NCI-H146 (cell line): ENCODE measurements at places on chromosomes 5 and 9.

GRCh38 chr5:56264417-56265025, 31.4 kb upstream of the ANKRD55 start:
- DNase-seq = peak; percentile 44

DNA sequence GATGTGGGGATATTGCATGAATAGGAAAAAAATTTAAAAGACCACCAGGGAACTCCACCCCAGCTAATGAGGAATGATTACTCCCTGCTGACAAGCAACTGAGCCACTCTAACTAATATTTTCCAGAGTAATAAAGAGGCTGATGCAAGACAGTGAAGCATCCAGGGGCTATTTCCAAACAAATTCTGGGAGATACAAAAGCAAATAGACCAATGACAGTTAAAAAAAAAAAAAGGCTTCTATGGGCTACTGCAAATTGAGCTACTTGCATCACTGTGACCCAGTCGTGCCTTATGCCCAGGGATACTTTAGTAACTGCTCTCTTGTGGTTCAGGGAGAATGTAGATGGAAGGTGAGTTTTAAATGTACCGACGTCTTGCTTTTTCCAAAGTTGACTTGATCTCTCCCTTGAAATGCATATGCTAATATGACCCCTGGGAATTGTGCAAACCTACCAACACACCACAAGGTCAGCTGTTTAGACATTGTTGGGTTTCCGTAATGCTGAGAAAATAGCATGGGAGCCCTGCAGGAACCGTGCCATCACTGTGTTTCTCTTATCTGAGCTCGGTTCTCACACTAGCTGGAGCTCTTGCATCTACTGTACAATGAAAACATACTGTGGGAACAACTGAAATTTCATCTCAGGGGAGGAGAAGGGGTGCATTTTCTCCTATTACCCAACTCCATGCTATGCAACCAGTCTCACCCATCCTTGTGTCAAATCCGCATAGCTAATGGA, 250.6 kb upstream of the MAP3K1 start:
- DNase-seq = no peak

- peak; percentile 57 for DNase-seq
Observed at GRCh38 chr5:180868960-180869359, 7.9 kb upstream of the ZFP62 start.

DNA sequence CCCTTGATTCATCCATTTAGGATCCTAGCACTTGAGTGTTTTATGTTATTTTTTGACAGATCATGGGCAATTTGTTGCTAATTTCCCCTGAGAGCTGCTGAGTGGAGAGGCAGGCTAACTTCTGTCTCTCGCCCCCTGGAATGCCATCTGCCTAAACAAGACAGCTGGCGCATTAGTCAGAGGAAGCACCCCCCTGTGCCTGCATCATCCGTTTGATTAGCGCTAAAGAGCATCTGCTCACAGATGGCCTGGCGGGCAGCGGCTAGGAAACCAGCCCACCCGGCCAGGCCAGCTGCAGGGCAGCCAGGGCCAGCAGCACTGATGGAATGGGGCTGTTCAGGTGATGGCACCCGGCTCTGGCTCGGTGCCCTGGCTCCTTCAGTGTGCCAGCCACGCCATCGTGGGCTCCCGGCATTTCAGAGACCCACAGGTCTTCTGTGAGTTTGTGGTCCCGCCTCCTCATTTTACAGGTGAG, 22.9 kb upstream of the ASS1 start:
- DNase-seq = peak; percentile 87

- no peak for DNase-seq
Observed at GRCh38 chr9:136609160-136609475, 53.6 kb upstream of the EGFL7 start.

GRCh38 chr5:126846744-126847455, 70.0 kb downstream of the LMNB1 start:
- no peak for DNase-seq

- no peak for DNase-seq
Observed at GRCh38 chr9:23855873-23856604, 30.0 kb upstream of the ELAVL2 start.

- DNase-seq = no peak
Observed at GRCh38 chr5:90590170-90590569, 31.6 kb downstream of the ADGRV1 start.

GRCh38 chr9:114348906-114349482, 19.3 kb downstream of the ORM2 start:
- no peak for DNase-seq

DNA sequence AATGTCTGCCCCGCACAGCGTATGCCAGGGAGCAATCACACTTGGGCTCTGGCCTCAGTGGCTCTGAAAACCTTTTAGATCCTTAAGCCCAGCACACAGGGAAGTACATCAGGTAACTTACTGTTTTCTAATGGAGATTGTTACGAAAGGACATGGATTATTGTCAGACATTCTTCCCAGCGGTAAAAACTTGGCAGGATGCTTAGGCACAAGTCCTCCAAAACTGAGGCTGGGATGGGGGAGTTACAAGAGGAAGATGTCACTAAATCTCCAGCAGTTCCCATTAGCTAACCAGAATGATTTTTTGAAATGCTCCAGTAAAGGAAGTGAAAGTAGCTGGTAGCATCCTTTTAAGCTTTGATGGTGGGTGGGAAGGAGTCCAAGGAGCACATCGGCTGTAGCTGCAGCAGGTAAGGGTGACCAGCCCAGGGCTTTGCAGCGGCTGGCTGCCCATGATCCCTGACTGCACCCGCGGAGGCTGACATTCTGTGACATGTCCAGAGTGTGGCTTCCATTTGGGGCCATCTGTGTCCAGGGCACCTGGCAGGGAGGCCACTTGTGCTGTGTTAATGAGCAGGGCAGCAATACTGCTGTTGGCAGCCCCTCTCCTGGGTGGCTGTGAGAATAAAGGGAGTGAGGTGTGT, 165.8 kb downstream of the GADD45G start:
- peak; percentile 49 for DNase-seq

GRCh38 chr5:150497274-150497988, 10.5 kb upstream of the NDST1 start:
- no peak for DNase-seq

GRCh38 chr5:181087309-181087708, 43.7 kb downstream of the OR2V1 start:
- DNase-seq = no peak

DNA sequence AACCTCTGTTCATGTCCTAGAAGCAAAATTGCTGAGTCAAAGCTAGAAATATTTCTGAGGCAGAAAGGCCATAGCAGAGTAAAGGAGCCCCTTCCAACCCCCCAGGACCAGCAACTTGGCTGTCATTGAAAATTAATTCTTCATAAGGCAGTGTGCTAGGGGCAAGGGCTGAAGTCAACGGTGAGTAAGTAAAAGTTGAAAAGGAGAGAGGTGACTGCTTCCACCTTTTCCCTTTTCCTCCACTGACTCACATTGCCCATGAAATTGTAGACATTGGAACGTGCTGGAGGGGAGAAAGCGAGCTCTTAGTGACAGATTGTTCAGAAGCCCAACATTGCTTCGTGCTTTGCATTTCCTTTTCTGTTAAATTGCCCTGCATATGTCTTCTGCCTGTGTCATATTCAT, 19.1 kb downstream of the GLRA1 start:
- no peak for DNase-seq

DNA sequence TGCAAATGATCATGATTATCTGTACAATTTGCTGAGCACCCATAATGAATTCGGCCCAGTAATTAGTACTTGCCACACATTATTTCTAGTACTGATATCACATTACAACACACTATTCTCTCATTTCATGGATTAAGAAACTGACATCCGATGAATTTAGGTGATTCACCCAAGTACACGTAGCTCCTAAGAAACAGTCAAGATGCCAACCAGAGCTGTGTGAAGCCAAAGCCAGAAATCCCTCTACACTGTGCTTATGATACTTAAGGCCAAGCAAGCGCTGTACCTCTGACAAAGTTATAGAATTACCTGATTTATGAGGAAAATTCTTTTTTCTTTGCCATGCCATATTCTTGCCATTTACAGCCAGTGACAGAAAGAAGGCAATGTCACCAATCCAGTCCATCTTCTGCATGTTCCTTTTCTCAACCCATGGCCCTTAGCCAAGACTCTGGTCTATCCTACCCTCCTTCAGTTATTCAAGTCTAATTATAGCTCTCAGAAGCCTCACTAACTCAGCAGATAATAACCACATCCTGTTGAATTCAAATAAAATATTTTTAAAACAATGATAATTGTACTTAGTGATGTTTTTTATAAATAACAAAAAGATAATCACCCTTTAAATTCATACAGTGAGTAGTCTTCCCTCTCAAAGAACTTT, 74.3 kb upstream of the PTGER4 start:
- no peak for DNase-seq

GRCh38 chr5:6370580-6370979, 7.8 kb downstream of the MED10 start:
- no peak for DNase-seq

DNA sequence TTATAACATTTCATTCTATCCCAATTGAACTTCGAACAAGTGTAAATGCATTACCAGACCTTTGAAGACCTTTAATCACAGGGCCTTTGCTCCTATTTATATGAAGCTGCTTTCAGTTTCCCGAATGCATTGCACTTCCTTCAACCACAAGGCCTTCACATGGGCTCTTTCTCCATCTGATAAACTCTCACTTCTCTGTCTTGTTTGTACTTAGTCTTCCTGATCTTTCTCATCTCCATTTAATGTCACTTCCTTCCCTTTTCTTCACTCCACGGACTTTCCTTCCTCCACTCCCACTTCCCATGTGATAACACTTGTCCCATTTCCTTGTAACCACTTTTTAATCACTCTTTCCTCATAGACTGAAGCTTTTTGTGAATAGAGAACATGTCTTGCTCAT, 74.3 kb upstream of the TNC start:
- DNase-seq = no peak

DNA sequence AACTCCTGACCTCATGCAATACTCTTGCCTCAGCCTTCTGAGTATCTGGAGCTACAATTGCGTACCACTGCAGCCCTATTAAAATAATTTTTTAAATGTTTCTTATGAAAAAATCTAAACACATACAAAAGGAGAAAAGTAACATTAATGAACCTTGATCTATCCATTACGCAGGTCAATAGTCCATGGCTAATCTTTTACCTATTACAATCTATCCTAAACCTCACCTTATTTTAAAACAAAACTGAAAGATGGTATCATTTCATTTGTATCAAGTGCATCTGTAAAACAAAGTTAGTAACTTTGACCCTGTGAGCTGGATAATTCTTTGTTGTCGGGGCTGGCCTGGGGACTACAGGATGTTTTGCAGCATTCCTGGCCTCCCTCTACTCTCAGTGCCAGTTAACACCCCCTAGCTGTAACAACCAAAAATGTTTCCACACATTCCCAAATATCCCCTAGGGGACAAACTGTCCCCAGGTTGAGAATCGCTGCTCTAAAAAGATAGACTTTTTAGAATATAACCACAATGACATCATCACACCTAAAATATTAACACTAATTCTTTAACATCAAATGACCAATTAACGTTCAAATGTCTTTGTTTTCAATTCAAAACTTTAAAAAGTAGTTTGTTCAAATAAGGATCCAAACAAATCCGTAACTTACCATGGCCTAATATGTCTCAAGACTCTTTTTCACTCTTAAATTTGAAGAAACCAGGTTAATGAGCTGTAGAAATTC, 54.8 kb downstream of the RNF38 start:
- no peak for DNase-seq

GRCh38 chr5:172274951-172275753, 8.4 kb downstream of the UBTD2 start:
- no peak for DNase-seq

DNA sequence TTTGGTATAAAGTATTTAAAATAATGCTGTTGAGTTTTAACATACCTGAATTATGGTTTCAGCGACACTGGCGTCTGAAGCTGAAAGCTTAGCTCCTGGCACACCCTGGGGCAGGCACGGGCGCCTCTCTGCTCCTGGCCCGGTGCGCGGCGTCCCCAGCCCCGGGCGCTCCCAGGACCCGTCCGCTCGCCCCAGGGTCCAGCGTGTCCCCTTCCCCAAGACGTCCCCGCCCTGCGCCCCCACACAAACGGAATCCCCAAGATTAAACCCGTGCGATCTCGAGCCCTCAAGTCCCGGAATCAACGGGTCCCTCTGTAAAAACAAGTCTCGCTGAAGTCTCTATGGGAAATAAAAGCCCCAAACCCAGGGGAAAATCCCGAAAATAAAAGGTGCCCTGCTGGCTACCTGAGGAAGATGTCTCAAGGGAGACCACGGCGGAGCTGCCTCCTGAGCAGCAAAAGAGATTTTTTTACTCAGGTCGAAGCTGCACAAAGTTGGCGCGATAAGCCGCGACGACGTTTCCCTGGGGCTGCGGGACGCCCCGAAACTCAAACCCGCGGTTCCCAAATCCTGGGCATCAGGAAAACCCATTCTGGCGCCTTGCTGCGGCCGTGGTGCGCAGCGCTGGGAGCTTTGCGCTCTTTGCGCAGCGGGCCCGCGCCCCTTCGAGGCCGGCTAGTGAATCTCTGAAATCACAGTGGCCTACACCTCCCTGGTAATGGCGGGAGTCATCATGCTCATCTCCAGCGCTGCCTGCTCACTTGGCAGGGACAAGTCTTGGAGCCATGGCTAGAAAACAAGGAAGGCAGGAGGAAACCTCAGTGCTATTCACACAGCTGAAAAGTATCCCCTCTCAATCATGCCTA, 6.3 kb upstream of the IFNA8 start:
- no peak for DNase-seq

DNA sequence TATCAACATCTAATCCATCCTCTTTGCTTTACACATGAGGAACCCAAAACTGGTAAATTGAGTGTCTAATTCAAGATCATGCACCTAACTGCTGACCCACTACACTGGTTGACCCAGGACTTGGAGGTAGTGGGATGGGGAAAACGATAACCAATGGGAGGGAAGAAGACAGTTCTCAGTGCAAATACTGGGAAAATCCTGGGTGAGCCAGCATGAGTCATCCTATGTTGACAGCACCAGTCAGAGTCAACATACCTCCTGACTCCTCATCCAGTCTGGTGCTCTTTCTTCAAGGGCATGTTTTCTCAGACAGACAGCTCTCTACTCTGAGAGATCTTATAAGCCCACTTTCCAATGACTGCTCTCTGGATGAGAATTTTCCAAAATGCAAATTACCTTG, 232.8 kb upstream of the PTGER4 start:
- DNase-seq = no peak

DNA sequence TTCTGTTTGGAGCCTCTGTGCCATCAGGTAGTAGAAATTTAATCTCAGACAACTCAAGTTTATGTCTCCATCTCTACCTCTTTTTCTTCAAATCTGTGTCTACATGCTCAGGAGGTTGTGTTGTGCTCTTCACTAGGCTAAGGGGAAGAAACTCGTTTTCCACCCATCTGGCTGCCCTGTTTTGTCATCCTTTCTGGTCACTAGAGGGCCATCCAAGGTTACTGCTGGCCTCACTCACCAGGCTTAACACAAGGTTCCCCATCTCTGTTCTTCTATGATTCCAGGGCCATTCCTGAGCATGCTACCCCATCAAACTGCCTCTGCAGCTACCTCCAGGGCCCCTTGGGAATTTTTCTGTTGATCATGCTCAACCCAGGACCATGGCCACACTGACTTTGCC, 213.3 kb upstream of the FBXL7 start:
- no peak for DNase-seq
